ENCODE measurements at places on chromosomes 11 and 22. TPM values are rescaled to one million over a fixed set of nuclear protein-coding genes. Genes with fewer than 3 reads are reported as not detected.

- peaks cover 7% of the 10 kb centered on the region for H3K27me3 ChIP-seq
- H3K4me1 ChIP-seq: peaks cover 4% of the 10 kb centered on the region
- H3K36me3 ChIP-seq: no peaks in the 10 kb centered on the region
- H3K27ac ChIP-seq: no peak overlapping the region
- no peak for DNase-seq
Measured at GRCh38 chr11:60377401-60378136, 763 bp upstream of the MS4A7 start.

GRCh38 chr22:47332246-47332980 lies 570.0 kb downstream of the TBC1D22A start:
- no peaks in the 10 kb centered on the region for H3K36me3 ChIP-seq
- DNase-seq: no peak
- H3K4me1 ChIP-seq: no peaks in the 10 kb centered on the region
- H3K27ac ChIP-seq: no peak overlapping the region
- no peak overlapping the region for H3K4me3 ChIP-seq

DNA sequence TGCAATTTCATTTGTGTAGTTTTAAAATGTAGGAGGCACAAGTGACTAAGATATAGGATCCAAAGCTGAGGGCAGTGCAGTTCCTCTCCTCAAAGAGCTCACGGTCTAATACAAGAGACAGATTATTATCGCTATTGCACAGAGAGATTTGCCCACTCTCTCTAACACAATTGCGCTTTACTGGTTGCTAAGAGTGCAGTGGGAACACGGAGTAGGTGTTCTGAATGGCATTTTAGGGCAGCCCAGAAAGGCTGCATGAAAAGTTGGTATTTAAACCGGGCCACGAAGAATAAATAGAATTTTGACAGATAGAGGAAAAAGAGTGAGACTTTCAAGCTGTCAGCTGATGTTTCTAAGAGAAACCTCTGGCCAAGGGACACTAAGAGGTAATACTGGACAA lies 79.5 kb downstream of the BLID start:
- H3K4me3 ChIP-seq: no peak overlapping the region
- H3K4me1 ChIP-seq: no peaks in the 10 kb centered on the region
- DNase-seq: no peak
- H3K27ac ChIP-seq: no peak overlapping the region
- H3K36me3 ChIP-seq: no peaks in the 10 kb centered on the region
- peaks cover 6% of the 10 kb centered on the region for H3K27me3 ChIP-seq

ACER3 gene
- total RNA-seq: 8.9 TPM

IGF2 gene
- total RNA-seq: 8.6 TPM

MYRF gene
- total RNA-seq: 0.57 TPM

FAM111A gene
- total RNA-seq: 87.9 TPM

GRCh38 chr11:100068116-100068515 lies 619.0 kb upstream of the ARHGAP42 start:
- DNase-seq: no peak
- H3K27me3 ChIP-seq: no peaks in the 10 kb centered on the region
- H3K4me1 ChIP-seq: no peaks in the 10 kb centered on the region

GRCh38 chr11:57751676-57752253 lies at the start of gene BTBD18:
BTBD18 (minus strand) TSS chr11:57751819; CDS start chr11:57751188, 631 bp downstream.
- peaks cover 9% of the 10 kb centered on the region for H3K36me3 ChIP-seq
- H3K4me1 ChIP-seq: peaks cover 8% of the 10 kb centered on the region
- peak; percentile 22 for DNase-seq

DNA sequence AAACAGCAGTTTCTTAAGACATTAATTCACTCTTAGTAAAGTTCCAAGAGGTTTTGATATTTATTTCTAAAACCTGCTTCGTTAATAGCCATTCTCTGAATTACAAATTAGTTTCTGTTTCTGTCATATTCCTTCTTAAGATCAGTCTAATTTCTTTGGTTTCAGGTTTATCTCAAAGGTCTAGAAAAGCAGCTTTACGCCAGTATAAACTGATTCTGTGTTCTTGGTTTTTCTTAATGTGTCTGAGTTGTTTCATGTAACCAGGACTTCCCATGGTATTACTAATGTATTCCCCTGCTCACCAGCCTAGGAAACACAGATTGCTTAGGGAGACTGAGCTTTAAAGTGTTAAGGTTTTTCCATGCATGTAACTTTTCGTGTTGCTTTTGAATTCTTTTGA lies 6.8 kb upstream of the ACY3 start:
- H3K27ac ChIP-seq: no peak overlapping the region
- H3K4me1 ChIP-seq: peaks cover 8% of the 10 kb centered on the region
- H3K27me3 ChIP-seq: peaks cover 3% of the 10 kb centered on the region
- DNase-seq: no peak

All from activated CD4-positive, alpha-beta T cell treated with anti-CD3 and anti-CD28 coated beads for 36 hours (primary cell).